ENCODE measurements at places on chromosomes 5 and 9.

DNA sequence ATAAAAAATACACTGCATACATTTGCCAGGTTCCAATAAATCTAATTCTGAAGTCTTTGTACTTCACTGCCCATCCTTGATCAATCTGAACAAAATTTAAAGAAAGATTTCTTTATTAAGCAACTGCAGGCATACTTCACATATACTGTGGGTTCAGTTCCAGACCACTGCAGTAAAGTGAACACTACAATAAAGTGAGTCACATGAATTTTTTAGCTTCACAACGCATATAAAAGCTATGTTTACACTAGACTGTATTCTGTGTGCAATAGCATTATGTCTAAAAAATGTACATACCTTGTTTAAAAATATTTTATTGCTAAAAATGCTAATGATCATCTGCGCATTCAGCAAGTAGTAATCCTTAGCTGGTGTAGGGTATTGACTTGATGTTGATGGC lies 52.1 kb downstream of the SSBP2 start:
- no peak for DNase-seq

GRCh38 chr9:99411068-99411467 lies 189.0 kb downstream of the SEC61B start:
- no peak for DNase-seq

GRCh38 chr5:135991429-135991828 lies 36.6 kb upstream of the LECT2 start:
- no peak for DNase-seq

GRCh38 chr5:81313278-81313677 lies 11.9 kb downstream of the ZCCHC9 start:
- no peak for DNase-seq
